ENCODE measurements at places on chromosomes 2 and 18. TPM values are rescaled to one million over a fixed set of nuclear protein-coding genes. Genes with fewer than 3 reads are reported as not detected.
A peak's percentile ranks its signal among the peaks of the same experiment; 100 is the strongest.

USP37 gene
- 13.0 TPM for total RNA-seq

MDH1B gene
- 0.52 TPM for total RNA-seq

CLEC4F gene
- total RNA-seq, result 0.20 TPM

ABCG8 gene
- not detected for total RNA-seq

IL36A gene
- not detected for total RNA-seq

HTR2B gene
- total RNA-seq, result 0.94 TPM

LONRF2 gene
- 3.1 TPM for total RNA-seq

STAT4 gene
- total RNA-seq, result 4.5 TPM

LRATD1 gene
- total RNA-seq, result 3.3 TPM

DNA sequence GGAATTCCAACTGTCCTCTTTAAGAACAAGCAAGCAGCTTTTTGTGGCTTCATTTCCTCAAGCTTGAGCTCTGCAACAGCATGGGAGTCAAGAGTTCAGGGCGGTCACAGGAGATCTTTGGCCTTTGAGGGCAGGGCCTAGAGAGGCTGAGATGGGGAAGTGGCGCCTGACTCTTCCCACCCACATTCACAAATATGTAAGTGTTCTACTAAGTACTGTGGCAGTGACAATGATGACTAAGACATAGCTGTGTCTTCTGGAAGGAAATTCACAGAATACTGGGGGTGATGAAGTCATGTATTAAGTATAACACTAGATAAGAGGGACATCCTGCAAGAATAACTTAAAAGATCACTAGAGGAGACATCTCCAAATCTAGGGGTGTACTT, 15.0 kb downstream of the RND3 start:
- H3K27ac ChIP-seq, result peak overlapping the region; percentile 20
- H3K27me3 ChIP-seq, result no peaks in the 10 kb centered on the region
- peaks cover 11% of the 10 kb centered on the region for H3K36me3 ChIP-seq
- no peak for DNase-seq
- peaks cover 16% of the 10 kb centered on the region for H3K4me1 ChIP-seq

- peak overlapping the region; percentile 58 for H3K4me3 ChIP-seq
- peak overlapping the region; percentile 77 for H3K27ac ChIP-seq
- H3K36me3 ChIP-seq, result no peaks in the 10 kb centered on the region
- peaks cover 16% of the 10 kb centered on the region for H3K4me1 ChIP-seq
- no peak for DNase-seq
These were observed 1.3 kb downstream of the ERICH2 start for GRCh38 chr2:170771421-170771937.

DNA sequence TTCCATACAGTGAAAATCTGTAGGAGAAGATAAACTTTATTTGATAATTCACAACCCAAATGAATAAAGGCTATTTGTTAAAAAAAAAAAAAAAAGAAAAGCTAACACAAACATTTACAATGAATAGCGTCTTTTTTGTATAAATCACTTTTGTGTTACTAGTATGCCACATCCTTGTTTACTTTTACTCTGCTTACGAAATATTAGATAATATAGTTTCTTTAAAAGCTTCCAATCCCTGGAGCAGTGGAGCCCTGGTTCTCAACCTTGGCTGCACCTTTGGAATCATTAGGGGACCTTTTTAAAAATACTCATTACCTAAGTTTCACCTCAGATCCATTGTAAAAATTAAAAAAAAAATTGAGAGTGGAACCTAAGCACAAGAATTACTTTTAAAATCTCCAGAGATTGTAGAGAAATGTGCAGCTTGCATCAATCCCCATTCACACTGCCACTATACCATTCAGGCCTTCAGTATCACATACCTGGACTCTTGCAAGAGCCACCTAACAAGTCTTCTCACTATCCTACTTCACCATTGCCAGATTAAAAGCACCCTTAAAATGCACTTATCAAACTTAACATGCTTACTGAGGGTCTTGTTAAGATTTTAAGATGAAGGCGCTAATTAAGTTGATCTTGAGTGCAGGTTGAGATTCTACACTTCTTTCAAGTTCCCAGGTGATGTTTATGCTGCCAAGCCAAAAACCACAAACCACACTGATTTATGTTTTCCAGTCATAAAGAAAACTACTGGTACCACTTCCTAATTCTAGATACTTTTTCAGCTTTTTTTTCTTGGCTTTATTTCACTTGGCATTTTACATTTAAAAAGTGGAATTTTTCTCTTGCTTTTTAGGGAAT, 59.7 kb upstream of the ZC3H15 start:
- peaks cover 5% of the 10 kb centered on the region for H3K27me3 ChIP-seq
- no peak for DNase-seq
- no peak overlapping the region for H3K27ac ChIP-seq
- H3K4me1 ChIP-seq, result no peaks in the 10 kb centered on the region
- H3K4me3 ChIP-seq, result no peak overlapping the region

GRCh38 chr18:30385684-30386083, 656.9 kb downstream of the DSC3 start:
- no peaks in the 10 kb centered on the region for H3K27me3 ChIP-seq
- H3K36me3 ChIP-seq, result no peaks in the 10 kb centered on the region
- no peak for DNase-seq

GRCh38 chr2:239182981-239183791, 217.6 kb downstream of the HDAC4 start:
- no peaks in the 10 kb centered on the region for H3K4me1 ChIP-seq
- H3K27ac ChIP-seq, result no peak overlapping the region
- peaks cover 83% of the 10 kb centered on the region for H3K36me3 ChIP-seq
- H3K4me3 ChIP-seq, result no peak overlapping the region
- no peaks in the 10 kb centered on the region for H3K27me3 ChIP-seq

DNA sequence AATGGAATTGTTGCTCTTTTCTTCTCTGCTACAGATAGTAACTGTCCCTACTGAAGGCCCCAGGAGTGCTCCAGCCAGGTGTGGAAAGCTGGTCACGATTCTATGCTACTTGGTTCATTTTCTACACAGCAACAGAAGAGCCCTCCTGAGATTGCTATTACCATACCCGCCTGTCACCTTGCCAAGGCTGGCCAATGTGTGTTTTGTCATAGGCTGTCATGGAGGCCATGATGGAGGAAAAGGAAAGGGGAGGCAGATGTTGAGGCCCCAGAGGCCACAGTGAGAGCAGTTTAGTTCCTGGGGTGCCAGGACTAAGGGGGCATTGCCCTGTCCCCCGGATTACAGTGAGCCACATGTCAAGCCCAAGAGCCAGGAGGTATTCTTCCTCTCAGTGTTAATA, 952 bp downstream of the ELMOD3 start:
- no peaks in the 10 kb centered on the region for H3K36me3 ChIP-seq
- no peak overlapping the region for H3K27ac ChIP-seq
- DNase-seq, result no peak

GRCh38 chr18:38941711-38942561, 1376.3 kb upstream of the CELF4 start:
- no peaks in the 10 kb centered on the region for H3K36me3 ChIP-seq
- no peaks in the 10 kb centered on the region for H3K27me3 ChIP-seq
- H3K4me1 ChIP-seq, result no peaks in the 10 kb centered on the region

GRCh38 chr18:76379226-76380126, 115.6 kb downstream of the ZNF516 start:
- peak; percentile 74 for DNase-seq
- no peaks in the 10 kb centered on the region for H3K27me3 ChIP-seq
- H3K4me1 ChIP-seq, result peaks cover 30% of the 10 kb centered on the region
- H3K4me3 ChIP-seq, result no peak overlapping the region
- peaks cover 27% of the 10 kb centered on the region for H3K36me3 ChIP-seq

- H3K27me3 ChIP-seq, result no peaks in the 10 kb centered on the region
- H3K27ac ChIP-seq, result no peak overlapping the region
- no peaks in the 10 kb centered on the region for H3K36me3 ChIP-seq
- H3K4me3 ChIP-seq, result no peak overlapping the region
- no peaks in the 10 kb centered on the region for H3K4me1 ChIP-seq
These were observed 82.2 kb downstream of the MARCO start for GRCh38 chr2:119024152-119024551.

GRCh38 chr18:48565105-48565504, 26.3 kb downstream of the CTIF start:
- peaks cover 20% of the 10 kb centered on the region for H3K4me1 ChIP-seq
- no peaks in the 10 kb centered on the region for H3K27me3 ChIP-seq
- H3K36me3 ChIP-seq, result no peaks in the 10 kb centered on the region
- no peak overlapping the region for H3K4me3 ChIP-seq
- no peak for DNase-seq
- H3K27ac ChIP-seq, result no peak overlapping the region

DNA sequence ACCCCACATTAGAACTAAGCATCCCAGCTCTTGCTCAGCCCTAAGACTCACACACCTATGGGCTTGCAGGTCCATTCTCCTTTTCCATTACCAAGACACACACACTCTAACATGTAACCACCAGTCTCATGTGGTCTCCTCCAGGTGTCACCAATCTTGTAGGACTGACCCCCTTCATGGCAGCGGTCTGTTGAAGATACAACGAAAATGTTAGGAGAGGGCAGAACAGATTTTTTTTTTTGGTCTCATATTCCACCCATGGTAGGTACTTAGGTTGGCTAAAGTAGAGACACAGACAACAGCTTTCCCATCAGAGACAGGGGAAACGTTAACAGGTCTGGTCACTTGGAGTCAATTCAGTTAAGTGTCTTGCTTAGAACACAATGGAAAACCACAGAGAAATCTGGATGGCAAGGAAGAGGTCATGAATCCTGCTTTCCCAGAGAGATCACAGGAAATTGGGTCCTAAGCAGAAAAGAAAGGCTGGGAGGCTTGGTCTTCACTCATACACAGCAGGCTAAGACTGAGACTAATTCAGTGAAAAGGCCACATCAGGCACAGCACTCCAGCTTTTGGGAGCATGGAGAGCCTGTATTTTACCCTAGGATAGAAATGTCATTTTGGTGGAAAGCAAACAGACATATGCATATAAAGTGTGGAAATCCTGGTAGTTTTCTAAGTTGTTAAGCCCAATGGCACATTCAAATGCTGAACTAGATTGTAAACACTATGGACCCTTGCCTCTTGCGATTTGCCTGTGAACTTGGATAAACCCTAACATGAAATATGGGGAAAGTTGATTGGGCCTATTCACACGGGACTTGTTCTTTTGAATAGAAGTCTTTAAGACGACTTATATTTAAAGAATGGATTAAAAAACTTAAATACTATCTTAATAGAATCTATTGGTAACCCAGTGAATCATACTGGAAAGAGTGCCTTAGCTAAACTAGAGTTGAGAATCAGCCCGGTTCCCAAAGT, 3.8 kb downstream of the FN1 start:
- DNase-seq, result no peak
- peaks cover 42% of the 10 kb centered on the region for H3K27me3 ChIP-seq
- no peak overlapping the region for H3K4me3 ChIP-seq
- no peaks in the 10 kb centered on the region for H3K36me3 ChIP-seq
- H3K27ac ChIP-seq, result peak overlapping the region; percentile 80
- H3K4me1 ChIP-seq, result peaks cover 13% of the 10 kb centered on the region

- DNase-seq, result no peak
- no peak overlapping the region for H3K4me3 ChIP-seq
- H3K4me1 ChIP-seq, result no peaks in the 10 kb centered on the region
- H3K27ac ChIP-seq, result no peak overlapping the region
- H3K36me3 ChIP-seq, result no peaks in the 10 kb centered on the region
- H3K27me3 ChIP-seq, result peaks cover 10% of the 10 kb centered on the region
These were observed 6.6 kb downstream of the CFAP221 start for GRCh38 chr2:119550856-119551255.

DNA sequence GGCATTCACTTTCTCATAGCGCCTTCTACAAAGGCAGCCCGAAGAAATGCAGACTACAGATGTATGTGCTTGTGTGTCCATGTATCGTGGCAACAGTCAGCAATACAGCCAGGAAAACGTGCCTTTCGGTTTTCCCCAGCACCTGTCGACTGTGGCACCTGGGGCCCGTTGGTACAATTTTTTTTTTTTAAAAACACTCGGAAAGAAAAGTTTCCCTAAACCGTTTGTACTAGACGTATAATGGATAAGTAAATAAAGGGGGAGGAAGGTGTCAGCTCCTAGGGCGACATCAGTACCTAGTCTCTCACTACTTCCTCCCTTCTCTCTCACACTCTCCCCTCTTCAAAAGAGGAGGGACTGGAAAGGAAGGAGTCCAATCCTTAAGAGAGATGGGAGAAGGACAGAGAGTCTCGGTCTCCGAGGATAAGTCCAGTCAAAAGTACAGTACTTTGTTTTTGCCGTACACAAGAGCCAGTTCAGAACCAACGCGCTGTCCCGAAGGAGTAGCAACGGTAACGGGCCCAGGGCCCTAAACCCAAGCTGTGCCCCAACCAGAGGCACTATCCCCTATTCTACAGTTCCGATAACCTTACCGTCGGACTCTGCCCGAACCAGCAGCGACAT, 759 bp downstream of the PPP4R3B start:
- peak overlapping the region; percentile 77 for H3K4me3 ChIP-seq
- peak overlapping the region; percentile 96 for H3K27ac ChIP-seq

DNA sequence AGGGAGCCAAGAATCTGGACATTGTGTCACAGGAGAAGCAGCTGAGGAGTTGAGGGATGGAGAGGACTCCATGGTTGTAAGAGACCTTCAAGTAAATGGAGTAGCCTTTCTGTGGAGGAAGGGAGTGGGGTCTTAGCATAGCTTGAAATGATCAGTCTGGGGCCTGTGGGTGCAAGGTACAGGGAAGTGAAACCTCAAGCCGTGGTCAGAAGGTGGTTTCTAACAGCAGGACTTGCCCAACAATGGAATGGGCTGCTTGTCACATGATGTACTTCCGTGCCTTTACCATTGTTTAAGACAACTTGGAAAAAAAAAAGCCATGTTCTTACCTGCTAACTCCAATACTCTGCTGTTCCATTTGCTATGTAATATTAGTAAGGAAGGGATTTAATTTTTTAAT, 140.7 kb downstream of the LDLRAD4 start:
- H3K4me1 ChIP-seq, result no peaks in the 10 kb centered on the region
- H3K27ac ChIP-seq, result no peak overlapping the region
- no peaks in the 10 kb centered on the region for H3K27me3 ChIP-seq

- DNase-seq, result no peak
- no peaks in the 10 kb centered on the region for H3K27me3 ChIP-seq
- no peaks in the 10 kb centered on the region for H3K36me3 ChIP-seq
- no peak overlapping the region for H3K27ac ChIP-seq
- no peak overlapping the region for H3K4me3 ChIP-seq
These were observed 237.4 kb downstream of the SETBP1 start for GRCh38 chr18:44918142-44918476.

DNA sequence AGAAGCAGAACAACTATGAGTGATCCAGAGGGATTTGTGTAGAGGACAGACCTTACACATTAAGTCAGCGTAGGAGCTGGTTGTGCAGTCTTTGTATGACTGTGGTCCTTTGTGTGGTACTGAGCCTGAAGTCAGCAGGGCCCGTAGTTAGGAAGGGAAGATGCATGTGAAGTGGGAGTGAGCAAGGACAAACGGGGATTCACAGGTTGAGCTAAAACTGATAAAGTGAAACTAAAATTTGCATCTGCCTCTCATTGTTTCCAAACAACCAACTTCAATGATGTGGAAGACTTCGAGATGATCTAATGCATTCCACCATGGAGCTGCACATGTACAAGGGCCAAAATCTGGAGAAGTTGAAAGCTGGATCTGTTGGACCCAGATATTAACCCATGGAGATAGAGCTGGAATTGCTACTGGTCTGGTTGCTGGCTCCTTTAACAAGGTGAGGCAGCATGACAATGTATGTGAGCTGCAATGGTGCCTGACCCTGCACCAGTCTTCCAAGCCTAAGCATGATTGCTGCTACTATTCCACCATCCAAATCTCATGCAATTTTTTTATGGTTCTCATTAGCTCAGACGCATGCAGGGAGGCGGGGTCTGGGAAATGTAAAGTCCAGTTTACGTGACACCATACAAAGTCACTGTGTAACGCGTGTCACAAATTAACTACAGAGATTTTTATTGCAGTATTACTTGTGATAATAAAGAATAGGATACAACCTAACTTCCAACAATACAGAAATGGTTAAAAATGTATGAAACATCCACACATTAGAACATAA, 12.1 kb upstream of the CYBRD1 start:
- H3K4me3 ChIP-seq, result no peak overlapping the region
- no peaks in the 10 kb centered on the region for H3K4me1 ChIP-seq
- H3K27ac ChIP-seq, result no peak overlapping the region
- no peak for DNase-seq
- H3K27me3 ChIP-seq, result no peaks in the 10 kb centered on the region
- H3K36me3 ChIP-seq, result no peaks in the 10 kb centered on the region
